Hematopoietic multipotent progenitor cell treated with erythropoietin and hydrocortisone succinate and interleukin-3 and kit ligand, for 8 days (in vitro differentiated cells): ENCODE measurements at places on chromosomes 4 and X.

DNA sequence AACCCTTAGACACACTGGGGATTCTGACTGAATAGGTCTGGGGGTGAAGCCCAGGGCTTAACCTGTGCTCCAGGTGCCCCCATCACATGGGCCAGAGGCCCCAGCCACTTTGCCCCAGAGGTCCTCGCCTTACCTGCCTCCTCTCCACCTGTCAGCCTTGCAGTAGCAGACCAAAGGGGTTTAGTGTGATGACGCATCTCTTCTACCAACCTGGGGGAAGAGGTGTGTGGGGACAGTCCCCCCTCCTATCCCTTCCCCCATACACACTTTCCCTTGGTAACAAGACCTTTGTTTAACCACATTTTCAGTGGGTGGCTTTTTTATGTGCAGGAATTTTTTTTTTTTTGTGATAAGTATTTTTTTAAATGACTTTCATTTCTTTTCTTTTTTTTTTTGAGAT lies 6.3 kb downstream of the CLCN4 start:
- DNase-seq, result no peak

GRCh38 chr4:151672996-151673395 lies 87.8 kb downstream of the GATB start:
- no peak for DNase-seq

- no peak for DNase-seq
Measured at GRCh38 chr4:1369479-1370079, 22.6 kb downstream of the UVSSA start.

GRCh38 chr4:132934911-132935310 lies 214.2 kb upstream of the PCDH10 start:
- no peak for DNase-seq

- DNase-seq, result no peak
Measured at GRCh38 chr4:28310926-28311325, 1450.3 kb downstream of the STIM2 start.

DNA sequence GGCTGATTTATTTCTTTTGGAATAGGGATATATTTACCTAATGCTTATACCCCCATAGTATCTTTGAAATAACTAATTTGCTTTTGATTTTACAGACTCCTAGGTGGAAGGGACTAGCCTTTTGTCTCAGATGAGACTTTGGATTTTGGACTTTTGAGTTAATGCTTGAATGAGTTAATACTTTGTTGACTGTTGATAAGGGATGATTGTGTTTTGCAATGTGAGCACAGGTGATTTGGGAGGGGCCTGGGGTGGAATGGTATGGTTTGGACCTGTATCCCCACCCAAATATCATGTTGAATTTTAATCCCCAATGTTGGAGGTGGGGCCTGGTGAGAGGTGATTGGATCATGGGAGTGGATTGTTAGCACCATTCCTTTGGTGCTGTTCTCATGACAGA lies 117.4 kb upstream of the ZC4H2 start:
- DNase-seq, result no peak

DNA sequence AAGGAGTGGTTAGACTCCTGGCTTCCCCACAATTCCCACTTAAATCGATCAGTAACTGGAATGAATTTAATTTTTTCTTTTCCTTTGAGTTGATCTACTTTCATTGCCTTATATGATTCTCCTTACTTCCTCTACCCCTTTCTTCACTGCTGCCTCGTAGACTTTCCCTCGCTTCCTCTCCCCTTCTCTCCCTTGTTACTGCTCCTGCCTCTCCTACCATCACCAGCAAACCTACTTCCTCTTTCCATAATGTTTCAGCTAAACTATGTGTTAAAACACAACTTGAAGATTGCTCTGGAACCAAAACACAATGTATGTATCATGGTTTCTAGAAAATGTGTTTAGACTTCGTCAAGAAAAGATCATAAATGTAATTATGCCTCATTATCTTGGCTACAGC lies 132.0 kb upstream of the TET2 start:
- DNase-seq, result no peak

DNA sequence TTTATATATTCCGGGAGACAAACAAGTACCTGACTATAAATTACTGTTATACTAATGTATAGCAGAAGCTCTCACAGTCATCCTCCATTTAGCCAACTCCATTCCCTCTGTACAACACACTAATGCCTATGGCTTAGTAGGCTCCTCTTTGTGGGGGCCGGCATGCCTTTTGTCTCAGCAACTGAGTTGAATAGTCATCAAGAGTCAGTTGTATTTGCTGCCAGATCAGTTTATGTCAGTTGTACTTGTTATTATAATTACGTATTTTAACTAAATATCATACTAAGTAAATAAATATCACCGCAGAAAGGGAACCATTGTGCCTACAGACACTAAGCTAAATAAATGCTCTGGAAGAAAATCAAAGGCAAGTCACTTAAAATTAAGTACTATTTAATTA lies 9.9 kb downstream of the PRMT9 start:
- DNase-seq, result no peak

GRCh38 chrX:155535866-155536265 lies 76.9 kb downstream of the TMLHE start:
- no peak for DNase-seq

GRCh38 chrX:19593690-19594089 lies 78.4 kb upstream of the MAP3K15 start:
- DNase-seq, result peak; percentile 46

GRCh38 chr4:92235731-92236130 lies 68.0 kb upstream of the GRID2 start:
- no peak for DNase-seq

DNA sequence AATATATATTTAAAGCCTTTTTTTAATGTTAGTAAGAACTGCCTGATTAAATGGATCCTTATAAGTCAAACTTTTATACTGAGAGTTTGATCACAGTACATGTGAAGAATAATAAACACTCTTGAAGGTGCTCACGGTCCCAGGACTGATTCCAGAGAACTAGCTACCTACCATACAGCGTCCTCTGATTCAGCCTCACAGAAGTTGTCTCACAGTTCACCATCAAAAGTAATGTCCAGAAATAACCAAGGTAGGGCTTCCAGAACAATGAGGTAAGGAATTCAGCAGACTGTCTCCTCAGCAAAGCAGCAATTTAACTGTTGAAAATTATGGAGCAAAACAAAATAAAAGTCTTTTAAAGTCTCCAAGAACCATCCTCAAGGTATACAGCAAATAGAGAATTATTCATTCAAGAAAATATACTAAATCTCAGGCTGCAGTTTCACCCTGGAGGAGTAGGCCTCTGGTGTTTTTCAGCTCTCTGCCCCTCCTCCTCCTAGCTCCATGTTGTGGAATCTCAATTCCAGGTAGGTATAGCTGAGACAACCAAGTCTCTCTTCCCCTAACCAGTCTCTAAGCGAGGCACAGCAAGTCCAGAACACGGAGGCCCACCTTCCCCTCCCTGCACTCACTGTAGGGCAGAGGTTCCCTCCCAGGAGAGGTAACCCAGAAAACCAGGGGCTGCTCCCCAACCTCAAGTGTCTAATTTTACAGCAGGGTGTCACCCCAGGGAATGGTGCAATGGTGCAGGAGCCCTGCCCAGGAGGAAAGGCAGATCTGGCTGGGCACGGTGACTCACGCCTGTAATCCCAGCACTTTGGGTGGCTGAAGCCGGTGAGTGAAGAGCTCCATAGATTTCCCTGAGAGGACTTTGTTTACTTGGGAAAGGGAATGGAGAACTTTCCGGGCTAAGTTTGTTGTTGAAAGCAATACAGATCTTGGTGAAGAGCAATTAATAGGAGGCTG lies 28.6 kb downstream of the FAM241A start:
- DNase-seq, result no peak

- DNase-seq, result no peak
Measured at GRCh38 chrX:135436966-135437866, 15.5 kb downstream of the SMIM10L2A start.

DNA sequence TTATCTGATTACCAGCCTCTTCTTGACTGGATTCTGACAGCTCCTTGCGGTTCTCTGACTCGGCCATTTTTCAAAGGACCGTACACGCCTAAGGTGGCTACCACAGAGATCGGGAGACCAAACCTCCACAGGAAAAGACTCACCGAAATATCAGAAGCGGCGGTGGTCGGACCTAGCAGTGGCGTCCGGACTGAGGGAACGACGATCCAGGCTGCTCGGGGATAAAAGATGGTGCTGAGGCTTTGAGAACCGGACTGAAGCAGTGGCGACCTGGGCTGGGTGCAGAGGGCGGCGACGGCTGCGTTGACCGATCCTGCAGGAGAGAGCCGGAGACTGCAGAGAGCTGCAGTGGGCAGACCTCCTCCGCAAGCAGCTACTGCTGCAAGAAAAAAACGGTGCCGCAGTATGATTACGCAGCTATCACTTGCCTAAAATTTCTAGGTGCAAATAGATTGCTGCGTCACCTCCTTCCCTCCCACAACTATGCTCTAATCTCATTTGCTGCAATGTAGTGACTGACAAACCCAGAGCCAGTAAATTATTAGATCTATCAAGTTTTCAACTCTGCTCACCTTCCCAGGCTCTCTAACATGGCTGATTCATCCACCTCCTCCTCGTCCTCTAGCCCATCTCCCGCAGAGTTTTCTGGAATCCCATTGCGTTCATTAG lies at the start of gene NAP1L2:
NAP1L2 (minus strand) TSS at position 426 of the 669 bp plus-strand sequence; CDS start at position 67, 359 bp downstream.
- peak; percentile 4 for DNase-seq

- no peak for DNase-seq
Measured at GRCh38 chr4:101356928-101357327, 9.6 kb upstream of the PPP3CA start.

DNA sequence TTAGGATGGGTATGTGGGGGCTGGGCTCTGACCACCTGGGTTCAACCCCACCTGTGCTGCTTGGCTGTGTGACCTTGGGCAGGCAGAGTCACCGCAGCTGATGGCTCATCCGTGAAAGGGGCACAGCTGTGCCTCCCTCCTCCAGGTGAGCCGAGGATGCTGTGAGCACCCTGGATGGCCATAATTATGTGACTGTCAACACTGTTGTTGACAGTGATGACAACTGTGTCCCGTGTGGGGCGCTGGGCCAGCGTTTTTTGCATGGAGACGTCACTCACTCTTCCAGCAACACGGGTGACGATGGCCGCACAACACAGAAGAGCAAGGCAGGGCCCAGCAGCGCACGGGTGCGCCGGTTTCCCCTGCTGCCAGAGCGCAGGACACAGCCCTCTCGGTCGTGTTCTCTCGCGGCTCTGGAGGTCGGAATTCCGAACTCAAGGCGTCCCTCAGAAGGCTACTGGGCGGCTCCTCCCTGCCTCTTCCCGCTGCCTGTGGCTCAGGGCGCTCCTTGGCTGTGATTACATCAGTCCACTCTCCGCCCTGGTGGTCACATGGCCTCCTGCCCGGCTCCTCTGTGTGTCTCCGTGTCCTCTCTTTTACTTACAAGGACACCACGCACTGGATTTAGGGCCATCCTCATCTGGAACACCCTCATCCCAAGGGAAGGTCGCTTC lies 1.3 kb downstream of the SH3TC1 start:
- DNase-seq, result no peak

GRCh38 chr4:95238554-95238953 lies 310.2 kb downstream of the UNC5C start:
- no peak for DNase-seq
